ENCODE measurements at places on chromosomes 4 and X.

DNA sequence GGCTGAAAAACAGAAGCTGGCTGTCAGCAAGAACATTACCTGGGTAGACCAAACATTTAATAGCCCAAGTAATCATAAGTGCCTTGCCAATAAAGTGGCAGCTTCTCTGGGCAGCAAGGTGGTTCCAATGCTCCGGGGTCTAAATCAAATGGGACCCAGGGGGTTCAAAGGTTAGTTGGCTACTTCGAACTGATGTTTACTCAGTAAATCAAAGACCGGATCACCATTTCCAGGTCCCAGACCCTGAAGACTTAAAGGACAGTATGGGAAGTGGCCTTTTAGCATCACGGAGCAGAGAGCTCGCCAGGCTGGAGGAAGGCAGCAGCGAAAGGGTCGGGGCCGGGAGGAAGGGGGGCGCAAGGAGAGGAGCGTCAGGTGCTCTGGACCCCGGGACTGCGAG, 1.0 kb downstream of the SH3KBP1 start:
- no peak for DNase-seq

DNA sequence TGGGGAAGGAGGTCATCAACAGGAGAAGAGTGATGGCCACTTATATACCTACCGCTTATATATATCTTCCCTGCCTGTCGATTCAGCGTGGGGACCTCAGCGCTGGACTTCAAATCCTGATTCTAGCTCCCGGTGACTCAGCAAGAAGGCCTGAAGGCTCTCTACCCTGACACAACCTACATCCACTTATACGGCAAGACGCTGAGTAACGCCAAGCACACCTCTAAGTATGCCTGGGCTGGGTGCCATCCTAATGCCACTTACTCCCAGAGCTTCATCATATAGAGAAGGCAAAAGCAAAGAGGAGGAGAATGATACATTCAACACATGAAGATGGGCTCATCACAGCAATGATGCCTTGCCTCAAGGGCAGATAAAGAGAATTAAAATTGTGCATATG, 198.3 kb downstream of the CHIC2 start:
- DNase-seq: no peak

GRCh38 chr4:848307-848691, 22.4 kb upstream of the CPLX1 start:
- no peak for DNase-seq

DNA sequence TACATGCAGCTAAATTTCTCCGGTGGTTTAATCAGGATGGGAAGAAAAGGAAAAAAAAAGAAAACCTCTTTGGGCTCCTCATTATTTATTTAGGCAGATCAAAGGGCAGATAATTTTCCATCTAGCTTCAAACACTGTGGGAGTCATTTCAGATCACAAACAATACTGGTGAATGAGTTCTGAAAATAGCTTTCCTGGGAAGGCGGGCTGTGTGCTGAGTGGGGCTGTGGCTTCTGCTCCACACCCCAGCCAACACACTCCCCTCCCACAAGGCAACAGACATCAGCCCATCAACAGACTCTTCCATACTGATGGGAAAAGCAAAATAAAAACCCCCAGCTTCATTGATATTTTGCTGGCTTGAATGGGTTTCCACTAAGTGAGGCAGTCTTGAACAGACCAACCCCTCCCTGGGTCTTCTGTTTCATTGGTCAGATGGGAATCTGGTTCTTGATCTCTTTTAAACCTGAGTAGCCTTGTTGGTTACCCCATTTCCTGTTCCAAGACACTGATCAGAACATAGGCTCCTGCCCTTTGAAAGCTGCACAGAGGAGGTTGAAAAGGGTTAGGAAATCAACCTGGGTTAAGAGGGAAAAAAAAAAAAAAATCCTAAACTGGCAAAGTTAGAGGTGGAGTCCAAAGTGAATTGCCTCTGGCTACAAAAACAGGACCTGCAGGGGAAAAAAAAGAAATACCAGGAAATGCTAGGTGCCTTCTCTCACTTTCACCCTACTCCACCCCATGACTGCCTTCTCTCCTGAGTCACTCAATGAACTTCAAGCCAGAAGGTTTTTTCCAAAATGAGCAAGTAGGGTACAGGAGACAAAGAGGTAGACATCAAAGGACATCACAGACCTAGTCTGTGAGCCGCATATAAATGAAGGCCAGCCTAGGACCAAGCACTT, 20.0 kb downstream of the AMOT start:
- no peak for DNase-seq

DNA sequence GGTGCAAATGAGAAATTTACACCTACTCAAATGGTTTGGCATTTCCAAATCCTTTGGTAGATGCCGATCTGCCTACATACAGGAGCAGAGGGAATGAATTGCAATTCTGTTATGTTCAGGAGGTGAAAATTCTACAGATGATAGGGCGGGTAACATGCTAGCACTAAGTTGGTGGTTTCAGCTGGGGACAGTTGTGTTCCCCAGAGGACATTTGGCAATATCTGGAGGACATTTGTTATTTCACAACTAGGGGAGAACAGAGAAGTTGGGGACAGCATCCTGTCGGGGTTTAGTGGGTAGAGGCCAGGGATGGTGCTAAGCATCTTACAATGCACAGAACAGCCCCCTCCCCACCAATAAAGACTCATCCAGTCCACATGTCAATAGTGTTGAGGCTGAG, 96.5 kb upstream of the PUDP start:
- no peak for DNase-seq

GRCh38 chrX:134528960-134529359, 69.0 kb downstream of the HPRT1 start:
- DNase-seq: no peak

- DNase-seq: no peak
Measured at GRCh38 chrX:87063642-87064041, 454.0 kb upstream of the KLHL4 start.

GRCh38 chrX:55981603-55982002, 250.6 kb upstream of the KLF8 start:
- DNase-seq: no peak

- DNase-seq: no peak
Measured at GRCh38 chrX:144494074-144494473, 610.2 kb downstream of the UBE2NL start.

GRCh38 chr4:7254736-7255487, 62.6 kb downstream of the SORCS2 start:
- DNase-seq: no peak

- no peak for DNase-seq
Measured at GRCh38 chrX:73563738-73564068, 706 bp downstream of the CHIC1 start.

DNA sequence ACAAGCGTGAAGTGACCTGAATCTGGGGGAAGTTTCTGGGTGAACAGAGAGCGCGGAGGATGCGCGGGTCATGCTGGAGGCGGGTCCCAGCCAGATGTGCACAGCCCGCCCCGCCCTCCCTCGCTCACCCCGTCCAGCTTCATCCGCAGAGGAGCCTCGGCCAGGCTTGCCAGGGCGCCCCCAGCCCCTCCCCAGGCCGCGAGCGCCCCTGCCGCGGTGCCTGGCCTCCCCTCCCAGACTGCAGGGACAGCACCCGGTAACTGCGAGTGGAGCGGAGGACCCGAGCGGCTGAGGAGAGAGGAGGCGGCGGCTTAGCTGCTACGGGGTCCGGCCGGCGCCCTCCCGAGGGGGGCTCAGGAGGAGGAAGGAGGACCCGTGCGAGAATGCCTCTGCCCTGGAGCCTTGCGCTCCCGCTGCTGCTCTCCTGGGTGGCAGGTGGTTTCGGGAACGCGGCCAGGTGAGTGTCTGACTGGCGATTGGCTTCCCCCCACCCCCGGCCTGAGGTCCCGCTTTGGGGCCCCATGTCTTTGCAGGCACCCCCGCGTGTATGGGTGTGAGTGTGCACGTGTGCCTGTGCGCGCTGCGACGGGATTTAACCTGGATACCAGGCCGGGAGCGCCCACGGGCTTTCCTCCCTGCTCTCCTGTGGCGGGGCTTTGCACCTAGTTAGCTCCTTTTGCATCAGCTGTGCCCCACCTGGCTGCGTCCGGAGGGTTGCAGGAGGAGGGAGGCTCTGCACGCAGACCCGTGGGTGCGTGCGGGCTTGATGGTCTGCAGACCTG, at the start of gene EGFL6:
TSS of gene EGFL6 (plus strand) at position 123 of the 782 bp plus-strand sequence. CDS start at position 384, 261 bp downstream.
- DNase-seq: no peak

GRCh38 chr4:67721770-67722597, 21.0 kb upstream of the UBA6 start:
- DNase-seq: no peak

- no peak for DNase-seq
Measured at GRCh38 chr4:187826725-187827124, 168.8 kb upstream of the ZFP42 start.

- no peak for DNase-seq
Measured at GRCh38 chr4:22850630-22851029, 157.9 kb downstream of the GBA3 start.

DNA sequence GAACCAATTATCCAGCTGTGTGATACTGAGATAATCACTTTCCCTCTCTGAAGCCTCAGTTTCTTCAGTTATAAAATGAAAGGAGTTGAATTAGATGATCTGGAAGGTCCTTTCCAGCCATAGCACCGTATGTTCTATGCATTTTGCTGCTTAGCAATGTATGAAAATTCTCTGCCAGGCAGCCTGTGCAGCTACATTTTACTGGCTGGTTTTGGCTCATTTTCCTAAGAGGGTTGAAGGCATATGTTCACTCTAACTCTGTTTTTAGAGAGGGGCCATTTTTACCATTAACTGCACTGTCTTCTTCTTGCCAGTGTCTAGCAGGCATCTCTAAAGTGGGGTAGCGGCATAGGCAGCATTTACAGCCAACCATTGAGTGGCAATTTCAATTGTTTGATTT, 26.1 kb downstream of the TRPC5 start:
- no peak for DNase-seq

DNA sequence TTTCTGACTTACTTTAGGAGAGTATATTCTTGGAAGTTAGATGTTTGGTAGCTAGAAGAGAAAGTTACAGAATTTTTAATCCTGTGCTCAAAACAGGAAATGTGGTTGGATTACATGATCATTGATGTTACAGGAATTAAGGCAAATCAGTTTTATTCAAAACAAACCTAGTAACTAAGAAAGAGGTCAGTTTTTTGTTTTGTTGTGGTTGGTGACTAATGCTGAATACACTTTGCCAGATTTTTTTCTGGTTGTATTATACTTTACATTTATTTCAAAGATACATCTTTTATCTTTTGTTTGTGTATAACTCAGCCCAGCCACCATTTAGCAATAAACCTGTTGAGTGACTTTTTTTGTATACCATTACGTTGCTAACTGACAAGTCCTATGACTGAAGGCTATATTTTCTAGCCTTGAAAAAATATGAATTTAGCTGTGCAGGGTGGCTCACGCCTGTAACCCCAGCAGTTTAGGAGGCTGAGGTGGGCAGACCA, 116.7 kb downstream of the KLHL8 start:
- DNase-seq: no peak
